ENCODE measurements at places on chromosomes 7 and 10. TPM values are rescaled to one million over a fixed set of nuclear protein-coding genes. Genes with fewer than 3 reads are reported as not detected.

The PAPOLB gene
- total RNA-seq: not detected

DNA sequence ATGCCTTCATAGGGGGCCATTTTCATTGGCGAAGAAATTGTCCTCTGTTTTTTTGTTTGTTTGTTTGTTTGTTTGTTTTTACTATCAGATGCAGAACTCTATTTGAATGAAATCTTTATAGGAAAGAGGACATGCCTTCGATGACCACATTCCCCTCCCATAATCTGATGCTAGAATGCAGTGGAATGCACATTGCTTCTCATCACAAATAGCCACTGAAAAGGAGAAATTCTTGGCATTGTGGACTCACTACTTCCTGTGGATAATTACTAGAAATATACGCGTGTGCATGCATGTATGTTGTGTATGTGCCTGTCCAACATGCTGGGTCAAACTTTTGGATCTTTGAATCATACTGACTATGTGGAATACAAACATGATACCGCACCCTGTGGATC is 70.5 kb upstream of the SFMBT2 start:
- DNase-seq: no peak
- H3K27me3 ChIP-seq: no peaks in the 10 kb centered on the region
- H3K27ac ChIP-seq: no peak overlapping the region
- no peaks in the 10 kb centered on the region for H3K36me3 ChIP-seq
- peaks cover 13% of the 10 kb centered on the region for H3K4me1 ChIP-seq

DNA sequence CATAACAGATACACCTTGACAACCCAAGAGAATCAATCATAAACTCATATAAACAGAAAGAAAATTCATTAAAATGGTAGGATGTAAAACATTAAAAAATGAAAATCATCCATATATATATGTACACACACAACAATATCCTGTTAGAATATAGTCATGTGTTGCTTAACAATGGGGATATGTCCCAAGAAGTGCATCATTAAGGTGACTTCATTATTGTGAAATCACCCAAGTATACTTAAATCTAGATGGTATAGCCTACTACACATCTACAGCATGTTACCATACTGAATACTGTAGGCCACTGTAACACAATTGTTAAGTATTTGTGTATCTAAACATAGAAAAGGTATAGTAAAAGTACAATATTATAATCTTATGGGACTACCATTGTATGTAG is 115.8 kb upstream of the TMEM168 start:
- no peaks in the 10 kb centered on the region for H3K4me1 ChIP-seq
- H3K4me3 ChIP-seq: no peak overlapping the region
- no peak overlapping the region for H3K27ac ChIP-seq
- no peak for DNase-seq
- no peaks in the 10 kb centered on the region for H3K27me3 ChIP-seq

DNA sequence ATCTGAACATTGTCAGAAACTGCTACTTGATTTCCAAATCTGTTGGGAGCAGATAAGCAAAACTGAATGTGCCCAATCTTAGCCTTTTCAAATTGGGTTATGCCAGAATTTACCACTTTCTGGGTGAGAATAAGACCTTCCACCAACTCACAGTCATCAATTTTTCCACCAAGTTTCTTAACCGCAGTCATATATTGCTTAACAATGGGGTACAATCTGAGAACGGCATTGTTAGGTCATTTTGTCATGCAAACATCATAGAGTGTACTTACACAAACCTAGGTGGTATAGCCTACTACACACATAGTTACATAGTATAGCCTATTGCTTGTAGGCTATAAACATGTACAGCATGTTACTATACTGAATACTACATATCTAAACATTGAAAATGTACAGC is 16.0 kb downstream of the MRPS33 start:
- H3K27ac ChIP-seq: no peak overlapping the region
- no peaks in the 10 kb centered on the region for H3K4me1 ChIP-seq
- H3K27me3 ChIP-seq: no peaks in the 10 kb centered on the region
